ENCODE measurements at places on chromosomes 1 and 21. TPM values are rescaled to one million over a fixed set of nuclear protein-coding genes. Genes with fewer than 3 reads are reported as not detected.

The S100A14 gene
- not detected for total RNA-seq

The AK5 gene
- total RNA-seq = 7.4 TPM

The AADACL3 gene
- not detected for total RNA-seq

The OXCT2 gene
- 1.7 TPM for total RNA-seq

The EPHA10 gene
- not detected for total RNA-seq

The ALPL gene
- total RNA-seq = 1.5 TPM

The BTBD8 gene
- 1.8 TPM for total RNA-seq

The CASQ2 gene
- not detected for total RNA-seq

The TRNP1 gene
- 22.8 TPM for total RNA-seq

The ACKR1 gene
- 0.75 TPM for total RNA-seq

The KRTAP15-1 gene
- not detected for total RNA-seq

The HPDL gene
- total RNA-seq = 1.4 TPM

The AQP10 gene
- not detected for total RNA-seq

The COL24A1 gene
- 0.09 TPM for total RNA-seq

The SOX13 gene
- 20.0 TPM for total RNA-seq

The MTARC2 gene
- total RNA-seq = 12.7 TPM

The KCNQ4 gene
- not detected for total RNA-seq

The USH2A gene
- total RNA-seq = not detected

The TTC34 gene
- total RNA-seq = under 0.01 TPM

The TRIM45 gene
- 1.3 TPM for total RNA-seq

The TMCO4 gene
- 6.5 TPM for total RNA-seq

The THEM5 gene
- total RNA-seq = not detected

The WNT4 gene
- total RNA-seq = 0.09 TPM

The DRAM2 gene
- 57.6 TPM for total RNA-seq

The OR2T33 gene
- not detected for total RNA-seq

The HHIPL2 gene
- total RNA-seq = under 0.01 TPM

The LPAR3 gene
- not detected for total RNA-seq

The C1orf74 gene
- 2.2 TPM for total RNA-seq

The PPIAL4G gene
- not detected for total RNA-seq

The PAPPA2 gene
- total RNA-seq = 3.4 TPM

The LGR6 gene
- total RNA-seq = not detected

The NHLH1 gene
- not detected for total RNA-seq

The LDLRAP1 gene
- 14.7 TPM for total RNA-seq

The DNALI1 gene
- 1.5 TPM for total RNA-seq

The SPOCD1 gene
- 33.4 TPM for total RNA-seq

The ASCL5 gene
- not detected for total RNA-seq

The SPRR4 gene
- total RNA-seq = not detected

The PCP4 gene
- not detected for total RNA-seq

The OBSCN gene
- total RNA-seq = 2.2 TPM

The FRRS1 gene
- 2.1 TPM for total RNA-seq

The DCAF6 gene
- total RNA-seq = 45.6 TPM

The PCBP3 gene
- total RNA-seq = 0.18 TPM

The LCE2C gene
- total RNA-seq = not detected

The AJAP1 gene
- total RNA-seq = not detected

The PLA2G4A gene
- 4.1 TPM for total RNA-seq

The KCNH1 gene
- not detected for total RNA-seq

The CAMK2N1 gene
- 2.8 TPM for total RNA-seq

The LRRIQ3 gene
- total RNA-seq = 0.63 TPM

The LRRC38 gene
- not detected for total RNA-seq

The PTAFR gene
- 0.09 TPM for total RNA-seq

The VSIG8 gene
- total RNA-seq = not detected

The FLG2 gene
- not detected for total RNA-seq

The RAB42 gene
- total RNA-seq = 0.81 TPM

The AMIGO1 gene
- total RNA-seq = 2.3 TPM

The LCE1E gene
- total RNA-seq = not detected

The RPAP2 gene
- total RNA-seq = 9.3 TPM

The ATP1A2 gene
- not detected for total RNA-seq

The RCSD1 gene
- under 0.01 TPM for total RNA-seq

All from endothelial cell of coronary artery (primary cell).